ENCODE measurements at places on chromosomes 5 and 9.

DNA sequence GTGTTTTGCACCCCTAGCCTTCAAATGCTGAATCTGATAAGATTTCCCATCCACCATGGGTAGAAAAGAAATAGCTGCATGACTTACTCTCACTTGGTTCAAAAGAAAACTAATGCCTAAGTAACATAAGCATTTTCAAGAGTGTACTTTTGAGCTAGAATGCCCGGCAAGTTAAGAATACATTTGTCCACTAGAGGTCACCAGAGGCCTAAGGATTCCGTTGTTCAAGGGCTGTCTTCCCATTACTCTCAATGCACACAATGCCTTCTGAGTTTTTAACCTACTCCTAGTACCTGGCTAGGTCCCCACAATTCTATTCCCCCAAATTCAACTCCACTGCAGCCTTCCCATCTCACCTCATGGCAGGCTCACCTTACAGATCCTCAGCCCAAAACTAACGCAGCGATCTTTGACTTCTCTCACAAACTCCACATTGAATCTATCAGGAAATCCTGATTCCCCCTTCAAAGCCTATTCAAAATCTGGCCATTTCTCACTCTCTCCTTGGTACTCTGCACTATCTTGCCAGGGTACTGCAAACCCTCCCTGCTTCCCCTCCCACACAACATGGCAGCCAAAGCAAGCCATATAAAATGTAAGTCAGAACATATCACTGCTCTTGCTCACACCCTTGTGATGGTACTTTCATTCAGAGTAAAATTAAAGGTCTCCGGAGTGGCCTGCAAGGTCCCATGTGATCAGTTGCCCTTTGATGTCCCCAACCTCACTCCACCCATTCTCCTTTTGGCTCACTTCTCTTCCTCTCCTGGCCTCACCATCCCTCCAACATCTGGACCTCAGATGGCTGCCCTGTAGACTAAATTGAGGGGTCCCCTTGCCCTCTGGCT, 13.4 kb downstream of the OXCT1 start:
- peak; percentile 46 for DNase-seq

DNA sequence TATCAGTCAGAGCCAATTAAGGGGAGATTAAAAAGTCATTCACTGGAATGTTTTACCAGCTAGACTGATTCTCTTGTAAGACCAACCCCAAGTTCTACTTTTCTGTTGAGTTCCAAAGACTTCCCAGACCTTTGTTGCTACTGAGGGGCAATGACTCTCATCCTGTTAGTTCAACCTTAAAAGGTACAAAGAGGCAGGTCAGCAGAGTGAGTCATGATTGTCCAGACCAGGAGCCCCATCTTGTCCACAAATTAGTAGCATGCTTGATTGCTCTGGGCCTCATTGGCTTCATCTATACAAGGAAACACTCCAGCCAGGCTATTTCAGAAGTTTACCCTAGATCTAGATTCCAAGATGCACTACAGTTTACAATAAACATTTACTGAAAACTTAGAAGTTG, 79.9 kb upstream of the IL7R start:
- no peak for DNase-seq

GRCh38 chr9:3949744-3950143, 350.1 kb downstream of the GLIS3 start:
- DNase-seq, result no peak

GRCh38 chr9:27535701-27536118, 6.1 kb upstream of the MOB3B start:
- DNase-seq, result no peak

- DNase-seq, result no peak
Measured at GRCh38 chr5:17694914-17695313, 60.7 kb downstream of the TAF11L14 start.

DNA sequence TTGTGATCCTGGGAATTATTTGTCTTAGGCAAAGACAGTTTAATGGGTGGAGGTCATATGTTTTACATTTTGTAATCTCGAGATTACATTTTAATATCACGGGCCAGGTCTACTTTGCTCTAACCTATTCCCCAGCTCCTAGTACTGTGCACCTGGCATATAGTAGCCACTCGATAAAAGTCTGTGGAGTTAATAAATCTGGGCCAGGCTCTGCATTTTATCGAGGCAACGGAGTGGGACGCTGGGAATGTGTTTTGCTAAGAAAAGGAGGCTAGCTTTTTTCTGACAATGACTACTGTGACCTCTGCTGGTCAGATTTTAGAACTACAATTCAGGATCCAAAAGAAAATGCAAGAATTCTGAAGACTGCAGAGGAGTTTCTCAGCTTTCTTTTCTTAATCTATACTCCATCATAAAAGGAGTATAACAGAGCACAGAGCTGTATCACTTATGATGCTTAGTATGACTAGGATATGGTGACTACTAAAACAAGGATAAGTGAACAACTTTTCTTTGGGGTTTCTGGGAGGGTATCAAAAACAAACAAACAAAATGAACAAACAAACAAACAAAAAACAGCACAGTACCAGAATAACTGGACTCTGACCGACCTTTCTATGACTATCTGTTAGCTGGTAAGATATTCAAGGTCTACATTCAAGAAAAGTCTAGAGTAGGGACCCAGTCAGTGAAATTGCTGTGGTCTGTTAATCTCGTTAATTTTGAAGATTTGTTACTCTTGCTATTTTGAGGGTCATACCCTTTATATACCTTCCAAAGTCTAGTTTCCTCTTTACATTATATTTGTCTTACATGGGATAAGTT, 46.1 kb upstream of the CER1 start:
- DNase-seq, result peak; percentile 58

DNA sequence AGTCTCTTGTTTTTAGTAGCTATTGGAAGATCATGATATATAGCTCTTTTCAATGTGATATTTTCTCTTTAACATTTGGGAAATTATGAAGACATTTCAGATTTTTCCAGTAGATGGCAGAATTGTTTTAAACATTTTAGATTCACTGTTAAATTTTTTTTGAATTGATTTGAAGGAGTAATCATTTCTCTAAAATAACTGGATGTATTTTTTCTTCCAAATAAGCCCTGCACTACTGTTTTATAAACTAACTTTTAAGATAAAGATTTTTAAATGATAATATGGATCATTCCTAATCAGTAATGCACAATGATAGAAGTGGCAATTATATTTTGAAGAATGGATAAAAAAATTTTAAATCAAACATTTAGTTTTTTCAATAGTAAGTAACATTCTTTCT, 14.2 kb downstream of the NDUFAF2 start:
- DNase-seq, result no peak

GRCh38 chr5:6398570-6399230, 20.4 kb upstream of the MED10 start:
- DNase-seq, result no peak

DNA sequence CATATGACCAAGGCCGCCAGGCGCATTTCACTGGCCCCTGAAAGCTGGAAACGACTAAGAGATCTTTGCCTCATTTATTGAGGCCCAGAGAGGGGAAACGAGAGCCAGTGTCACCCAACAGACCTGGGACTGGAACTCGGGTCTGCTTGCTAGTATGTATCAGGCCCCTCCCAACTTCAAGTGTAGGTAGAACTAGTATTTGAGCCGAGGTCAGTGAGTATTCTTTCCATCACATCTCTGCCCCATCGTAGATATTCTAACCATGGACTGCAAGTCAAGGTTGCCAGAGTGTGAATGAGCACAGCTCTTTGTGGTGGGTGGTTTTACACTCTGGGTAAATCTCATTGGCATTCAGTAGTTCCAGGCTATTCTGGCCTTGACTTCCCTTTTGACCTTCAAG, 42.2 kb downstream of the GPR107 start:
- no peak for DNase-seq

- no peak for DNase-seq
Measured at GRCh38 chr9:88803546-88804253, 187.6 kb upstream of the S1PR3 start.

- DNase-seq, result no peak
Measured at GRCh38 chr5:90402521-90403255, 6.9 kb downstream of the CETN3 start.

GRCh38 chr5:87877023-87877422, 391.6 kb downstream of the TMEM161B start:
- DNase-seq, result no peak

DNA sequence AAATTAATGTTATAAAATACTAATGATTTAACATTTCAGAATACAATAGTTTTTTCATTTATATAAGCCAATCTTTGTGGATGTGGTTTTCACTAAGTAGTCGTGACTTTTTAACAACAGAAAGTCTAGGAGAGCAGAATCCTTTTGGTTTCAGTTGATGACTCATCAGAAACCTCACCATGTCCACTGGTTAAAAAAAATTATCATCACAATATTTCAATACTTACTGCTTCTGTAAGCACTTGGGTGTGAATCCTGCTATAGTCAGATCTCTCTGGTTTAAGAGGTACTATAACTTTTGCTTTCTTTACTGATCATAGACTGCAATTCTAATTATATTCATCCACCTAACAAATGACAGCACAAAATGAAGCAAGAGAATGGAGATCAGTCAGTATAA, 77.2 kb downstream of the MRPS30 start:
- no peak for DNase-seq

GRCh38 chr5:66417781-66418180, 178.4 kb upstream of the MAST4 start:
- no peak for DNase-seq

DNA sequence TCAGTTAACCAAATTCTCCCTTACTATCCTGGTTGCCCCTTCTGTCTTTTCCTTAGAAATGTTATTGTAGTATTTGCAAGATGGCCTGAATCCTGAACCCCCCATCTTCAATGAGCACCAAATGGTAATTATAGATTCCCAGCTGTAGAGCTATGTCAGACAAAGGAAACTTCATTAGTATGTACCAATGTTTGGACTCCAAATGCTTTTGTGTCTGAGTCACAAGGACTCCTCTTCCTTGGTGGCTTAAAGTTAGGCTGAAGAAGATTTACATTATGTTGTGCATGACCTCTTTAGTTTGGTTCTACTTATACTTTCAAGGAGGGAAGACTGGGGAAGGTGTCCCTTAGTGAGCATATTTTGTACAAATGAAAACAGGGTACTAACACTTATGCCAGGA, 105.9 kb upstream of the CDKN2B start:
- no peak for DNase-seq

DNA sequence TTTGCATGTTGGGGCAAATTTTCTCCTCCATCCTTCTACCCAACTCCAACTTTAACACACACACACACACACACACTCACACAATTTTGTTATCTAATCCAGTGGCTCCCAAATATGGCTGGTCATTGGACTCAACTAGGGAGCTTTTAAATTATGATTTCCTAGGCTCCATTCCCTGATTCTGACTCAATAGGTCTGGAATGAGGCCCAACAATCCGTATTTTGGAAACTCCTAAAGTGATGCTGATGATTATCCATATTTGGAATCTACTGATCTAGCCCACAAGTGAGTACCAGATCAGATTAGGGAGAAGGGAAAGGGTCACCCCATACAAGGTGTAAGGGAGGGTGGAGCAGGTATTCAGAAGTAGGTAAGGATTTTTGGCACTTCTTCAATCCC, 309.7 kb downstream of the TLE1 start:
- DNase-seq, result no peak

DNA sequence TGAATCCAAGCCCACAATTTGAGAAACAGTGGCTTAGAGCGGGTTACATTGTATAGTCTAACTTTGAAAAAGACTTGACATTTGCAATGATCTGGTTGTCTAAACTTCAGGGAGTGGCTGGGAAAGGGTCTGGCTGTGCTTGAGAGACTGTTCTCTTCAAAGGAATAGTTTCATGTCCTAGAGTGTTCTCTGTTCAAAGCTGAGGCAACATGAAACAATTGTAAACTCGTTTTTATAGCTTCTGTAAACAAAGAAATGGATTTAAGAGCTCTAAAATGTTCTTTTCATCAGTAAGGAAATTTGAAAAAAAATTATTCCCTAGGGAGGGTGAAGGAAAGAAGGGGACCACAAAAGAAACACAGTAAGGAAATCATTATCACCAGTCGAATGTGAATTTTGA, 41.6 kb downstream of the FOCAD start:
- DNase-seq, result no peak

DNA sequence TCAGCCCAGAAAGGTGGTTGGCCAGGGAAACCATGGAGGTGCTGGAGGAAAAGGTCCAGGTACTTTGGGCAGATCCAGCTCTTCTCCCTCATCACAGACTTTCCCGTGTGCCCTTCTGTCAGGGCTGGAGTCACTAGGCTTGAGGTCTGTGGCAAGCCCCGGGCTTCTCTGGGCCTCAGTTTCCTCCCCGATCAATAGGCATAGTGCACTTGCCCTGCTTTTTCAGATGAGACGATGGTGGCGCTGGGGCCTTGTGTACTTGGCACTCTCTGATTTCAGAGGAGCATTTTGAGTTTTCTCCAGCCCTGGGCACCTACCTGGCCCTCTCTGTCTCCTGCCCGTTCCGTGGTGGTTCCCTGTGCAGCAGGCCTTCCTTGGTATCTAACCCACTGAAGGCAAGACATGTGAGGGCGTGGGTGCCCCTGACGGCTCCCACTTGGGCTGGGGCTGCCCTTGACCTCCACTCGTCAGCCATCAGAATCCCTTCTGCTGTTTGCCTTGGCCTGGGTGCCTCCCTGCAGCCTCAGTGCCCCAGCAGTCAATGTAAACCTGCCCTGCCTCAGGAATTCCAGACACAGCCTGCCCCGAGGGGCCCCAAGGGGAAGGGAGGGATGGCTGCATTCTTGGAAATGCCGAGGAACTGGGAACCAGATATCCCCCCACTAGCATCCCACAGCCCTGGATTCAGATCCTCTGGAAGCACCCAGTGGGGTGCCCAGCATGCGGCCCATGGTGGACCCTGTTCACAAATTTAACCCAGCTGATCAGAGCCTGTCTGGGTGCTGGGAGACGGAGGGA, 66.3 kb upstream of the COL5A1 start:
- no peak for DNase-seq

- no peak for DNase-seq
Measured at GRCh38 chr5:130836729-130837649, 328.1 kb downstream of the HINT1 start.

Measured in NCI-H2081 treated with DMSO at 0.1 percent for 48 hours (cell line).